Lung microvascular endothelial cell (primary cell): ENCODE measurements at places on chromosomes 4 and X. TPM values are rescaled to one million over a fixed set of nuclear protein-coding genes. Genes with fewer than 3 reads are reported as not detected.

Gene RBMXL3
- total RNA-seq = not detected in 2 replicates

Gene RHOXF2
- total RNA-seq = not detected in 2 replicates

Gene PNMA3
- not detected in 2 replicates for total RNA-seq

Gene TMEM144
- 2.4 and 5.8 TPM in 2 replicates for total RNA-seq

Gene MSX1
- total RNA-seq = 0.40 and 2.0 TPM in 2 replicates

Gene ADH6
- not detected in 2 replicates for total RNA-seq

Gene ADRA2C
- under 0.01 TPM in 2 replicates for total RNA-seq

Gene UCHL1
- total RNA-seq = 11.7 and 40.3 TPM in 2 replicates

Gene SPANXN4
- not detected in 2 replicates for total RNA-seq

Gene SPANXA1
- not detected in 2 replicates for total RNA-seq

Gene CYSLTR1
- total RNA-seq = not detected in 2 replicates

Gene RHOH
- total RNA-seq = 0.22 TPM in 1 of 2 replicates, not detected in the other

Gene DKK2
- total RNA-seq = under 0.01 TPM in 1 of 2 replicates, not detected in the other

Gene BST1
- 44.7 and 59.3 TPM in 2 replicates for total RNA-seq

Gene H2BW2
- not detected in 2 replicates for total RNA-seq

Gene TMPRSS11A
- total RNA-seq = not detected in 2 replicates

Gene TRPC3
- not detected in 2 replicates for total RNA-seq
